Endothelial cell (in vitro differentiated cells): ENCODE measurements at places on chromosomes 13 and 19.

DNA sequence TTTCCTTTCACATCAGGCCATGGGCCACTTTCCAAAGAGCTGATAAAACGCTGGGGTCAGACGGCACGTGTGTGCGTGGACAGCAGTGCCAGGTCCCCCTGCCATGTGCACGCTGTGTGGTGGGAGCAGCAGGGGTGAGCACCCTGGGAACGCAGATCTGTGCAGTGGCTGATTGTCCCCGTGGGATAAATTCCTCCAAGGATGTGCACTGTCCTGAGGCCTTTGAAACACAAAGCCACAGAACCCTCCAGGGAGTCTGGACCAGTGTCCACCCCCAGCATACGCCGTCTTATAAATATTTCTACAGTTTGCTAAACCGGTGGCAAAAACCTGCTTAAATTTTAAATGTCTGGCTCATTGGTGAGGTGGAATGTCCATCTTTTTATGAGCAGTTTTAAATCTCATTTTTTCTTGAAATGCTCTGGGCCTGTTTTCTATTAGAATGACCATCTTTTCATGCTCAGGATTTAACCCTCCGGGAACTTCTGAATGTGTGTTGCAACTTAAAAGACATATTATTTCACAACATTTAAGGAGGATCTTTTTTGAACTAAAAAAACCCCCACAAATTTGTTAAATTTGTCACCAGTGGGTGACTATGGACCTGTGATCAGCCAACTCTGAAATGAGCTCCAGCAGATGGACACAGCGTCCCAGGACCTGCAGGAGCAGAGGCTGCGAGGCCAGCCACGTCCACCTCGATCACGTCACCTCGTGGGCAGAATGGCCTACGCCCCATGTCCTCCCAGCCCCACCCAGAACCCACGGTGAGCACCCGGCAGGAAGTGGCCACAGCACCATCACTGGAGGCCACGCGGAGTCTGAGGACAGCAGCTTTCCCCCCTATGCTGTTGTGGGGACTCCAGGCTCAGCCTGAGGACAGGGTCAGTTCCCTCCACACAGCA lies 68.6 kb downstream of the RASA3 start:
- DNase-seq = no peak

DNA sequence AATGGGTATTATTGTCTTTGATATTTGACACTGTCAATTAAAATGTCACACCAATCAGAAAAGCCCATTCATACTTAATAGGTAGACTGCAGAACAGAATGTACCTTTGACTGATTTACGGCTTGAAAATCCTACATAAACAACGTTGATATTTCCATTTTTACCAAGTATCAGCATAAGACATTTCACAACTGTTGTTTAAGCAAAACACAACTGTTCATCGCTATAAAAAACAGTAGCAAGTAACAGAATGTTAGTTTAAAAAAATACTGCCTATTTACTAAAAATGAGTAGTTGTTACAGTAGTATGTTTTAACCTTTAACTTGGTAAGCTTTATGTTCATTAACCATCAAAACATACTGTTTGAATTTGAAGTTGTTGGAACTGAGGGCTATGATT lies 1096.6 kb downstream of the PCDH17 start:
- DNase-seq = no peak

DNA sequence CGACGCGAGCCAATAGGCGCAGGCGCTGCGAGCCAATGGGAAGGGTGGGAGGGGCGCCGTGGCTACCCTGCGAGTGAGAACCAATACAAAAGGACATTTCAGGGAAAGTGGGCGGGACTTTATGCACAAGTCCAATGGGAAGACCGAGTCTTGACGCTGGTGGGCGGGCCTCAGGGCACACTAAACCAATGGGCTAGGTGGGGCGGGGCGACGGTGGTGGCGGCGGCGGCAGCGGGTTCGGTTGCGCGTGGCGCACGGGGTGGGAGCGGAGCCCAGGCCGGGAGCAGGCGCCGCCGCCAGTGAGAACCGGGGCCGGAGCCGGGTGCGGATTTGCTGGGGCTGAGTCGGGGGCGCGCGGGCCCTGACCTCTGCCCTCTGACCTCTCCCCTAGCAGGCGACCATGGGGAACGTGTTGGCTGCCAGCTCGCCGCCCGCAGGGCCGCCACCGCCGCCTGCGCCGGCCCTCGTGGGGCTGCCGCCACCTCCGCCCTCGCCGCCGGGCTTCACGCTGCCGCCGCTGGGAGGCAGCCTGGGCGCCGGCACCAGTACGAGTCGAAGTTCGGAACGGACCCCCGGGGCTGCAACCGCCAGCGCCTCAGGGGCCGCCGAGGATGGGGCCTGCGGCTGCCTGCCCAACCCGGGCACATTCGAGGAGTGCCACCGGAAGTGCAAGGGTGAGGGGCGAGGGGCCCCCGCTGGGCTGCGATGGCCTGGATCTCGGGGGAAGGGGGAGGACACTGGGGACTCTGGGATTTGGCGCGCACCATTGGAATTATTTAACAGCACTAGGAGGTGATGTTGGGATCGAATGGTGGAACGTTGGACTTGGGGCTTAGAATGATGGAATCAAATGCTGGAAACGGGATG lies at the start of gene TOMM40:
Gene TOMM40 (plus strand): TSS at position 239 of the 867 bp plus-strand sequence. CDS start 162 bp downstream, at position 401.
- peak; percentile 99 for DNase-seq

- no peak for DNase-seq
These were observed 15.0 kb upstream of the EPSTI1 start for GRCh38 chr13:43006893-43007631.

DNA sequence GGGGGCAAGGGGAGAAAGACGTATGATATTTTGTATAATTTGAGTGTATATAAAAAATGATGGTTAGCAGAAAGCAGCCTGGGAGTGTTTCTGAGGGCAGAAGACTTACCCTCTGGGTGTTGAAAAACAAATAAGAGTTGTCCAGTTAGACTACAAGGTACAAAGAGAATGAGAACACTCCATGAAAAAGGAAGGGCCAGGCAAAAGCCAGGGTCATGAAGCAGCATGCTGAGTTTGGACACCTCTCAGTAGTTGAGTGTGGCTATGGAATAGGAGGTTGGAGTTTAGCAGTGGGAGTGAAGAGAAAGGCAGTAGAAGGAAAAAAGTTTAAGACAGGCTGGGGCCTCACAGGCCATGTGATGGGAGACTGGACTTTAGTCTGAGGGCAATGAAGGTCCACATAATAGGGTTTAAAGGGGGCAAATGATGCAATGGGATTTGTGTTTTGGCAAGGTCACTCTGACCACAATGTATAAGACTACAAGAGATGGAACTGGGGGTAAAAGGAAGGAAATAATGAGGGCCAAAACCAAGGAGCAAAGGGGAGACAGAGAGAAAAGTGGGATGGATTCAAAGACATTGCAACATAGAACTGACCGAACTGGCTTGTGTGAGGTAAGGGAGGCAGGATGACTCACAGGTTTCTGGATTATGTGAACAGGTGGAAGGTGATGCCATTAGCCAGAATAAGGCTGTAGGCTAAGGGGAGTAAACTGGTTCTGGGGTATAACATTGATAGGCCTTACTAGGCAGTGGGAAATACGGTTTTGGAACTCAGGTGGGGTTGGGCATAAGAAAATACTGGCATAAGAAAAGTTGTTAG lies 76.6 kb downstream of the SERP2 start:
- DNase-seq = no peak

GRCh38 chr19:16888629-16889365 lies at the start of gene F2RL3:
Gene F2RL3 (plus strand): TSS chr19:16888999. CDS start chr19:16889190, 191 bp downstream.
- DNase-seq = peak; percentile 61

- DNase-seq = no peak
These were observed 5.9 kb upstream of the ZNF254 start for GRCh38 chr19:24081056-24081455.

GRCh38 chr19:3167533-3168272 lies 10.9 kb upstream of the S1PR4 start:
- DNase-seq = no peak
